Activated CD4-positive, alpha-beta T cell treated with anti-CD3 and anti-CD28 coated beads for 4 hours (primary cell): ENCODE measurements at places on chromosomes 6 and 20.

GRCh38 chr20:2871111-2871465 lies 2.2 kb upstream of the PTPRA start:
- DNase-seq = no peak

GRCh38 chr6:136962661-136963060 lies 40.6 kb downstream of the SLC35D3 start:
- DNase-seq = no peak

GRCh38 chr6:42503894-42504293 lies 52.2 kb upstream of the TRERF1 start:
- no peak for DNase-seq

DNA sequence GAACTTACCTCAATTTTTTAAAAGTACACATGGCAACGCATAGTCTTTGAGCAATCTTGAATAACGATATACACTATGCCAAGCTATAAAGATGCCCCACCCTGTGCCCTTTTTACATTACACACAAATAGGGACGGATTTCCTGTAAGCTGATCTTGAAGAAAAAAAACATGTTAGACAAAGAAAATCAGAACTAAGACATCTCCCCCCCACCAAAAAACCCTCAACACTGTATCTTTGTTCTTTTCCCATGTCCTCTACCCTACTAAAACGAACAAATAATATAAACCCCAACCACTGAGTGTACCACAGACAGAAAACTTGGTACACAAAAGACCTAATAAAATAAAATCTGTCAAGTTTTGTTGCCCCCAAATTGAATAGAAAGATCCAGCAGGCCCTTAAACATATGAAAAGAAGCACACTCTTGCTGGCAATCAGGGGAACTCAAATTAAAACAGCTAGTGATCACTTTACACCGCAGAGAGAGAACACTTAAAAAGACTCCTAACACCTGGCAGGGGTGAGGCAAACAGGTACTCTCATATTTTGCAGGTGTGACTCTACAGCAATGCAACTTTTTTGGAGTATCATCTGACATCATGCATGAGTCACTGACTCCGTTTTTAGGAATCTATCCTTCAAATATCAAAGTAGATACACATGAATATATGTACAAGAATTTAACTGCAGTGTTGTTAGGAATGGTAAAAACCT lies 29.6 kb downstream of the BACH2 start:
- DNase-seq = no peak

DNA sequence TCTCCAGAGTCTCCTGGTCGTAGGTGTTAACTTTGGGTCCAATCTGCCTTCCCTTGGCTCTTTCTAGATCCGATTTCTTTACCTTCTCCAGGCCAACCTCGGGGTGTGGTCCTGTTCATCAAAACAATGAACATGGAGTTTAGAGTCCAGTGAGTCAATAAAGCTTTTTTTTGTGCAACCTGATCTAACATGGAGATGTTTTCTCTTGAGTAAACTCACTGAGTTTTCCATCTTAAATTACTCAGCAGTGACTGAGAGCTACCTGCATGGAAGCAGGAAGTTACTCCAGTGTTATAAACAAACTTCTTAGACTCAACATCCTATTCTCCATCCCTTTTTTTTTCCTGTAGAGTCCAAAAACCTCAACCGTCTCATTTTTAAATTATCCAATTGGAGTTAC lies 14.9 kb upstream of the SLC22A1 start:
- DNase-seq = no peak

GRCh38 chr6:118017301-118017848 lies 110.3 kb downstream of the SLC35F1 start:
- DNase-seq = no peak

DNA sequence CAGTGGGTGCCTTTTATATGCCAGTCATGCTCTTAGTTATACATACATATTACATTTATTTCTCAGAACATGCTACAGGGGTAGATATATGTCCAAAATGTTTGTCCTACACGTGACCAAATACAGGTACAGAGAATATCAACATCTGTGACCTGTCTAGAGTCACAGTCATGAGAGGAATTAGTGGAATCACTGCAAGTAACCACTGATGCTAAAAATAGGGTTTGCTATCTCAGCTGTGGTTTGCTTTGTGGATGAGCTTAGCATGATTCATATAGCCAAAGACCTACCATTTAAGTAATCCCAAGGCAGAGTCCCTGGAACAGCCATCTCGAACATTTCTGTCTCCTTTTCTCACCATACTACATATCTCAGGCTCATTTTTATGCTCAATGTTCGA lies 32.3 kb downstream of the GSTA3 start:
- no peak for DNase-seq

GRCh38 chr6:81486234-81486633 lies 266.2 kb downstream of the TENT5A start:
- DNase-seq = no peak

GRCh38 chr6:38678178-38678760 lies 24.7 kb downstream of the GLO1 start:
- no peak for DNase-seq

- DNase-seq = no peak
Observed at GRCh38 chr6:41214559-41215238, 13.4 kb upstream of the TREML4 start.

DNA sequence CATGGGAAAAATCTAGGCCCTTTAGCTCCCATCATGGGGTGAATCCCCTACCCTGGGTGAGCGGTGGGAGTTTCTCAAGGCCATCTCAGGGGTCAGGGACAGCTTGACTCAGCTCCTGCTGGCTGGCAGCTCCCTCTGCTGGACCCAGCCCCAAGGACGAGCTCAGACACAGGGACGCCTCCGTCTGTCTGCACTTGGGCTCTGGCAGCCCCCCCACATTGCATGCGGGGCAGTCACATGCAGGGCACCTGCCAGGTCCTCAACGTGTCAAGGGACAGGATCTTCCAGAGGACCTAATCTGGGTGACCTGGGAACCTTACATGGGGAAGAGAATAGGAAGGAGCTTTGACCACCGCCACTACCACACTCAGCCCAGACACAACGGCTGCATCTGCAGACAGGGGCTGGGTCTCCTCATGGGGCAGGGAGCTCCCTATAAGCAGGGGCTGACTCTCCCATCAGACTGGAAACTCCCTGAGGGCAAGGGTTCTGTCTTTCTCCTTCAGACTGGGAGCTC lies 173.4 kb downstream of the MRPL14 start:
- no peak for DNase-seq

GRCh38 chr6:10687582-10687981 lies 6.8 kb downstream of the C6orf52 start:
- DNase-seq = no peak

DNA sequence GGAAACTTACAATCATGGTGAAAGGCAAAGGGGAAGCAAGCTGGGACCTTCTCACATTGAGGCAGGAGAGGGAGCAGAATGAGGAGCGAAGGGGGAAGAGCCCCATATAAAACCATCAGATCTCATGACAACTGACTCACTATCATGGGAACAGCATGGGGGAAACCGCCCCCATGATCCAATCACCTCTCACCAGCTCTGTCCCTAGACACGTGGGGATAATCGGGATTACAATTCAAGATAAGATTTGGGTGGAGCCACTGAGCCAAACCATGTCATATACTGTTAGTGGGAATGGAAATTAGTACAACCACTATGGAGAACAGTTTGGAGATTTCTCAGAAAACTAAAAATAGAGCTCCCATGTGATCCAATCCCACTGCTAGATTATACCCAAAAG lies 163.7 kb downstream of the MANEA start:
- DNase-seq = no peak
